ENCODE measurements at places on chromosomes 7 and 10.
A peak's percentile ranks its signal among the peaks of the same experiment; 100 is the strongest.

DNA sequence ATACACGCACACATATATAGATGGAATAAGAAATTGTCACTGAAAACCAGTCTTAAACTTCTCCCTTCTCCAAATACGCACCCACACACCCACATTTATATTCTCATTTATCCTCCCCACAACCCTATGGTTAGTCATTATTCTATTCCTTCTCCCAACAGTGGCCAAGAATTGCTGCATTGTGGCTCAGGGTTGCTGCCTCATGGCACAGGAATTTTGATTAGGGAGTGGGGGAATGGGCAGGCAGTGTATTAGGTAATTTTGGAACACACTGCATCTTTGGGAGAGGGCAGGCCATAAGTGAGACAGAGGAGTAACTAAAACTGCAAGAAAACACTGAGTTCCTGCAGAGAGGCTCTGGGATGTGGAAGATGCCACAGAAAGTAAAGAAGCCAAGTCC lies 35.7 kb downstream of the NAPEPLD start:
- no peak for DNase-seq

DNA sequence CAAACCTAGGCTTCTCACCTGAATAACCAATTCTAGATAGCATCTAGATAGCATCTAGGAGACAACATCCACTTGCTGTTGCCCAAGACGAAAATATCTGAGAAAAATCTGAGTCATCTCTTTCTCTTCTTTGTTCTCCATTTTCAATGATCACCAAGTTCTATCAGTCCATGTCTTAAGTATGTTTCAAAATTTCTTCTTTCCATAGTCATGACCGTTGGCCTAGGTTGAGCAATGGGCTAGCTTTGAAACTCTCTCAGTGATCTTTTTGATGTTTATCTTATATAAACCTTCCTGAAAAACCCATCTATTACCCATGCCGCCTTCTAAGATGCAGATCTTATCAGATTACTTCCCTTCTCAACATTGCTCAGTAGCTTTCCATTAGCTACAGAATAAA lies 23.4 kb upstream of the CASD1 start:
- no peak for DNase-seq

GRCh38 chr7:91319351-91319750 lies 55.1 kb downstream of the FZD1 start:
- DNase-seq, result no peak

- no peak for DNase-seq
These were observed 406.5 kb downstream of the SUGCT start for GRCh38 chr7:40541336-40541735.

DNA sequence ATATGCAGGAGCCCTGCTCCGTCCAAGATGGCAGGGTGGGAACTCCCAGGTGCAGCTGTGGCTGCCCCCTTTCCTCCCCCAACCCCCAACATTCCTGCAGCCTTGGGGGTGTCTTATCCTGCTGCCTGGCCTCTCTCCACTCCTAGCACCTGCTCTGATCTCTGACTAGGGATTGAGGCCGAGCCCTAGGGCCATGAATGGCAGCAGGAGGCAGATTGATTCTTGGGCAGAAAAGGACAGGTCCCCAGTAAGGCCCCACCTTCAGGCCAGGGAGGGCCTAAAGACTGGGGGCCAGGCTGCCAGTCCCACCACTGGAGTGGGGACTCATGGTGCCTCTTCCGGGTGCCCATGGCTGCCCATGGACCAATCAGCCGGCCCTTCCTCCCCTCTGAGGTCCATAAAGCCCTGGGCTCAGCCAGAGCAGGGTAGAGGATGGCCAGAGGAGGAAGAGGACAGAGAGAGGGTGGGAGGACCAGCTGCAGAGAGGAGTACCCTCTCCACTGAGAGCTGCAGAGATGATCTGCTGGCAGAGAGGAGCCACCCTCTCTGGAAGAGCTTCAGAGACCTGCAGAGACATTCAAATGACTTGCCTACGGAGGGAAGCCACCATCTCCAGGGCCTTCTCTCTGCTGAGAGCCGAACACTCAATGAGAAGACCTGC lies 8.3 kb upstream of the COA1 start:
- DNase-seq, result no peak

- no peak for DNase-seq
These were observed 5.4 kb downstream of the PLAC9 start for GRCh38 chr10:80137920-80138319.

GRCh38 chr10:130230036-130230435 lies 93.8 kb downstream of the GLRX3 start:
- no peak for DNase-seq

DNA sequence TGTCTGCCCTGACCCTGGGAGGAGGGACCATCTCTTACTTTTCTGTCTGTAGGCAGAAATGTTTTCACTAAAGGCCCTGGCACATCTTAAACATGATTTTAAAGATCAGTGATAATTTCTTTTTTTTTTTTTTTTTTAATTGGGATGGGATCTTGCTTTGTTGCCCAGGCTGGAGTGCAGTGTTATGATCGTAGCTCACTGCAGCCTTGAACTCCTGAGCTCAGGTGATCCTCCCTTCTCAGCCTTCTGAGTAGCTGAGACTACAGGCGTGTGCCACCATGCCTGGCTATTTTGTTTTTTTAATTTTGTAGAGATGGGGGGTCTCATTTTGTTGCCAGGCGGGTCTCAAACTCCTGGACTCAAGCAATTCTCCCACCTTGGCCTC lies 65.3 kb downstream of the RBM20 start:
- no peak for DNase-seq

DNA sequence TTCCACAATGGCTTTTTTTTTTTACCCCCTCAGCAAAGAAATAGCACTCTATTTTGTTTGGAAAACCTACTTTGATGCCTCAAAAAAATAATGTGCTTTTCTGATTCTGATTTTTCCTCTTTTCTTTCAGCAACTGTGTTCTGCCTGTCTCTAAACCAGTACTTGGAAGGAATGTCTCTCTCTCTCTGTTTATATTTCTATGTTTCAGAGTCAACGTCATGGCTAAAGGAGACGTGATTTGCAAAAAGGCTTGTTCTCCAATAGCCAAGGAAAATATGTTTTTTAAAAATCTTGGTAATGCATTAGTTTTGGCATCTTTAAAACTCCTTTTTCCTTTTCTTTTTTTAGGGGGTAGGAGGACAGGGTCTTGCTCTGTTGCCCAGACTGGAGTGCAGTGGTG lies 56.0 kb upstream of the SDK1 start:
- no peak for DNase-seq

DNA sequence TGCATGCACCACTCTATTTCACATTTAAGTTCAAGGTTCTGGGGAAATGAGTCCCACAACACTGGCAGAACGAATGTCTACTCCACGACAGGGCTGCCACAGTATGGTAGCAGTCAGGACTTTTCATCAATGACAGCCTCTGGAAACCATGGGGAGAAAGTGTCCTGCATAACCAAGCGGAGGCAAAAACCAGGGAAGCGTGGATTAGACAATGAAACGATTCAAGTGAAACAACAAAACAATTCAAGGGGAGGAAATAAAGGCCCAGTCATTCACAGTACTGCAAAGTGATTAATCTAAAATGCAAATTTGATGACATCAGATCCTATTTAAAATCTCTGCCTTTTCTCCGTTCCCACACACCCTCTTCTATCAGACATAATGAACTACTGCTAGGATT lies 168.2 kb downstream of the DPY19L1 start:
- DNase-seq, result no peak

GRCh38 chr10:74084955-74085354 lies 65.7 kb downstream of the AP3M1 start:
- no peak for DNase-seq

- no peak for DNase-seq
These were observed 3.5 kb downstream of the RNF216 start for GRCh38 chr7:5777932-5778331.

DNA sequence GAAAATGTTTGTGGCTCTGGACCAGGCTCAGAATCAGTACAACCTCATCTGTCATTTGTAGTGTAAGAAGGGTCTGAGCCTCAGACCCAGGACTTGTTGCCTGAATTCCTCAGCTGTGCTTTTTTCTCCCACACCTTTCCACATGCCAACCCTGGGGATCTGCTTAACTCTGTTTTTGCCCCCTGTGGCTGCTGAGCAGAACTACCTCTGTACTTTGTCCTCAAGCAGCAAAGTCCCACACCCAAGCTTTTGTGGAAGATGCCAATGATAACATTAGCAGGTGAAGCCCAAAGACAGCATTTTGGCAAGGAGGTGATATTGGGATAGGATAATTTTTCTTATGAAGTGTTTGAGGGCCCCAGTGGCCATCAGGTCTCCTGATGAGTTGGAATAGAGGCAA lies 5.8 kb upstream of the CYP2C18 start:
- DNase-seq, result no peak

GRCh38 chr7:143480501-143480900 lies 2.8 kb downstream of the TAS2R41 start:
- no peak for DNase-seq

DNA sequence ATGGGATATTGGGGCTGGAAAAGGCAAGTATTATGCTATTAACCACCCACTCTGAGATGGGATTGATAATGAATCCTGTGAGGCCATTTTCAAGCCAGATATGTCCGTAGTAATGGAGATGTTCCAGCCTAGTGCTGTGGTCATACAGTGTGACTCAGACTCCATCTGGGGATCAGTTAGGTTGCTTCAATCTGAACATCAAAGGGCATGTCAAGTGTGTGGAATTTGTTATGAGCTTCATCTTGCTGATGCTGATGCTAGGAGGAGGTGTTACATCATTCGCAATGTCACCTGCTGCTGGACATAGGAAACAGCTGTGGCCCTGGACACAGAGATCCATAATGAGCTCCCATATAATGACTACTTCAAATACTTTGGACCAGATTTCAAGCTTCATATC lies 144.7 kb downstream of the PLCE1 start:
- DNase-seq, result no peak

DNA sequence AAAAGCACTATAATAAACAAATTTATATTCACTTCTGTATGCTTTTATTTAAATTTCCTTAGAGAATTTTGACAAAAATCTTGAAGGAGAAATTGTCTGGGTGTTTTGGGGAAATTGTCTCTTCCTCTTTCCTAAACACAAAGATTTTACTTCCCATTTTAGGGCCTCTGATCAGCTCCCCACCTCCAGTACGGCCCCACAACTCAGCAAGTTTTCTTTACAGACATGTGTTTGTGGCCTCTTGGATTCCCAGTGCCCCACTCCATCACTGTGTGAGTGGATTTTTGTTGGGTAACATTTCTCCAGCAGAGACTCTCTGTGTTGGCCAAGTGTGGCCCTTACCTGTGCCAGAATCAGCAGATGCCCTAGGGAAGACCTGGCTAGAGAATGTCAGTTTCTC lies 182.8 kb upstream of the CDC14C start:
- no peak for DNase-seq

GRCh38 chr10:52423369-52423768 lies 109.3 kb downstream of the DKK1 start:
- no peak for DNase-seq

GRCh38 chr10:127310923-127311322 lies 114.5 kb upstream of the INSYN2A start:
- no peak for DNase-seq

DNA sequence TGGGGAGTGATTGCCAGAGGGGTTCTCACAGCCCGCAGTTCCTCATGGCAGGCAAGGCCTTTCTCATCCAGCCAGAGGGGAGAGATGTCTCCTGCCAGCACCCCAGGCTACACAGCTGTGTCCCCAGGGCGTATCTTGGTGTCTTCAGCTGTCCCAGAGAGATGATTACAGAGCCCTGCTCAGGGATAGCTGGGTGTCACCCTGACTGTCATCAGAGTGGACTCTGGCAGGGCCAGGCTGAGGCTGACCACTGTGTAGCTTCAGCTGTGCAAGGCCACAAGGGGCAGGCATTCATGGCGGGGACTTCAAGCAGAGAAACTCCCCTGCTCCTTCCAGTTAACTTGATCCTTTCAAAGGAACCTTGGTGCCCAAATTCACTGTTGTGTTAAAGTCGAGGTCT lies 124.2 kb downstream of the RGS10 start:
- DNase-seq, result no peak

GRCh38 chr7:37269711-37270508 lies 178.8 kb downstream of the ELMO1 start:
- no peak for DNase-seq

DNA sequence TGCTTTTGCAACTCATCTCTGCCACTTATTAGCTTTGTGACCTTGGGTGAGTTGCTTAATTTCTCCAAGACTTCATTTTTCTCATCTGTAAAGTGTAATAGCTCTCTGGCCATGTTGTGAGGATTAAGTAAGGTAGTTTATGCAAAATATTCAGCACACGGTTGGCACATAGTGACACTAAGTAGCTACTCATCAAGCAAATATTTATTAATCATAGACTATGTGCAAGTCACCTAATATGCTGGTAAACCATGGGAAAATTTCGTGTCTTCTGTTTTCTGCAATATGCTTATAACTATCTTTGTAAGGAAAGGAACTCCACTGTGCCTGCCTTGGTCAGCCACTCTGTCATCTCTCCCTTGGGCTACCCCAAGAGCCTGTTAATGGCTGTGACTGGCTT lies 50.3 kb upstream of the EGR2 start:
- no peak for DNase-seq

DNA sequence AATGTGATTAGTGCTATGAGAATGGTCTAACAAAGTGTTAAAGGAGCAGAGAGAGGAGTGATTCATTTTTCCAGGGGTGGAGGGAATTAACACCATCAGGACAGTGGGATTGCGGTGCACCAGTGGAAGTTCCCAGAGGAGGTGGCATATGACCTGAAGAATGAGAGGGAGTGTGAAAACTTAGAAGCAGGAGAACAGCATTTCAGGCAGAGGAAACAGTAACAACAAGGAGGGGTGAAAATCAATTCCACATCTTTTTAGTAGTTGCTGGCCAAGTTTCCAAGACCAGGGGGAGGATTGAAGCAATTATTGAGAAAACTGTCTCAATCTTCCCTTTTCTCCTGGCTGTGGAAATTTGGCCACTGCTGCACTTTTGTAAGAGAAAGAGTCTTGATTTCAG lies 23.7 kb upstream of the CCDC172 start:
- DNase-seq, result no peak

DNA sequence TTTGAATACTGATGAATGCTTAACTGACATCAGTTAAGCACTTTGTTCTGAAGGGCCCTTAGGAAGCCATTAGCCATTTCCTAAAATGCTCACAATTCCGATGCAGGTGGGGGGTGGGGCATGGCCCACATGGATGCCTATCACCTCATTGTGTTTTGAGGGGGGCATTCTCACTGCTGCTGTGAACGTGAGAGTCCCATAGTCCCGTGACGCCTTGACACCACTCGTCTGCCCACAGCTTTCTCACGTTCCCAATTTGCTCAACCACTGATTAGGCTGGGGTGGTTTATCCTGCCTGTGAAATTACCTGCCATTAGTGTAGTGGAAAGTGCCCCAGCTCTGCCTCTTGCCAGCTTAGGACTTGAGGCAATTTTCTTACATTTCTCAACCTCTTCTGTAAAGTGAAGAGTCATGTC lies 31.9 kb downstream of the DUSP5 start:
- DNase-seq, result no peak

- DNase-seq, result peak; percentile 28
These were observed 1133.4 kb downstream of the CNTNAP2 start for GRCh38 chr7:147249956-147250355.
